ENCODE measurements at places on chromosomes 11 and 22.

DNA sequence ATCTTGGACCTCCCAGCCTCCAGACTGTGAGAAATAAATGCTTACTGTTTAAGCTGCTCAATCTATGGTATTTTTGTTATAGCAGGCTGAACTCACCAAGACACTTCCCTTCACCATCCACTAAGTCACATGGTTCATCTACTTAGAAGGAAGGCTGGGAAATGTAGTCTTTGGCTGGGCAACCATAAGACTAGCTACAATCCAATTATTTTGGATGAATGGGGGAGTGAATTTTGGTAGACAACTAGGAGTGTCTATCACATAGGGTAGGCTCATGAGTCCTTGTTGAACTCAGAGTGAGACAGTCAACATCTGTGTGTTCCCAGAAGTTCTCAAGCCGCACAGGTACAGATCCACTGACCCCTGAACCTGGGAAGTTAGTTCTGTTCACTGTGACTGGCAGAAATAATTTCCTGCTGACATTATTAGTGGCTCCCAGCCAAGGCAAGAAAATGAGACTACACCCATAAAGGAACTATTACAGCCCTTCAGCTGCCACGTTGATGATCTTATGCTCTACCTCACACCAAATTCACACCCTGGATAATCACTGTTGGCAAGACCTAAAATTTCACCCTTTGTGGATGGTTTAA, 3.1 kb upstream of the SLC35C1 start:
- peak; percentile 1 for DNase-seq

GRCh38 chr11:32905028-32905667, 12.5 kb downstream of the QSER1 start:
- DNase-seq, result peak; percentile 9

DNA sequence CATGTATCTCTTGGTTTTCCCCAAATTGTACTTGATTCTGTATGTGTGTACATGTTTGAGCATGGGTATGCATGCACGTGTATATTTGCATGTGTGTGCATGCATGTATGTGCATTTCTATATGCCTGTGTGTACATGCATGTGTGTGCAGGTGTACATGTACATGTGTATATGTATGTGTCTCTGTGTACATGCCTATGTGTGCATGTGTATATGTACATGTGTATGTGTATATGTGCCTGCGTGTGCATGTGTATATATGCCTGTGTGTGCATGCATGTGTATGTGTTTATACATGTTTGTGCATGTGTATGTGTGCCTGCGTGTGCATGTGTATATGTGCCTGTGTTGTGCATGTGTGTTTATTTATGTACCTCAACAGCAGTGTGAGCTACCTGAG, 5.3 kb upstream of the NCF4 start:
- no peak for DNase-seq

DNA sequence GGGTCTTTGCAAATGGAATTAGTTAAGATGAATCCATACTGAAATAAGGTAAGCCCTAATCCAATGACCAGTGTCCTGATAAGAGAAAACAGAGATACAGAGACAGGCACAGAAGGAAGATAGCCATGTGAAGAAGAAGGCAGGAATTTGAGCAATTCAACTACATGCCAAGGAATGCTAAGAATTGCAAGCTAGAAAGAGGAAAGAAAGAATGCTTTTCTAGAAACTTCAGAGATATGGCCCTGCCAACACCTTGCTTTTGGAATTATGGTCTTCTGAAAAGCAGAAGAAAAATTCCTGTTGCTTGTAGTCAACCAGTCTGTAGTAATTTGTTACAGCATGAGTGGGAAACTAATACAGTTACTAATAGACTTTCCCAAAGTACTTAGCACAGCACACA, 111.3 kb downstream of the SLC17A6 start:
- peak; percentile 12 for DNase-seq

DNA sequence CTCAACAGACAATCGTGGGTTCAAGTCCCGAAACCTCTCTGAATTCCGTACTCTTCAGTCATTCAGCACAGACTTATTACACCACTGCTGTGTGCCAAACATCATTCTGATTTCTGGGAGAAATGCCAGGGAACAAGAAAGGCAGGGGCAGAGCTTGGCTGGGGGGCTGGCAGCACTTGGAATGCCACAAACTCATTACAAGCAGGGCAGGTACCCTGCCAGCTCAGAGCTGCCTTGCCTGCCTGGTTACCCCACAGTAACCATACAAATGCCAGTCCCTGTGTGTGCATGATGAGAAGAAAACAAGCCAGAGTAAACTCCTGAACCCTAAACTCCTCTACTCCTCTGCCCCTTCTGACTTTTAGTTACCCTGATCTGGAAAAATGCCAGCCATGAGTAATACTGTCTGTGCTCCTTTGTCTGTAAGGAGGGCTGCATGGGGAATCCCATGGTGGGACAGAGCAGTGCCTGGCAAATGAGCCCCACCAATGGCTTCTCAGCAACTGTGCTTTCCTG, 6.9 kb upstream of the RAD9A start:
- DNase-seq, result no peak

GRCh38 chr11:47924184-47924691, 56.1 kb upstream of the PTPRJ start:
- DNase-seq, result peak; percentile 36

- DNase-seq, result no peak
These were observed 22.4 kb upstream of the API5 start for GRCh38 chr11:43289368-43289767.

GRCh38 chr11:16962146-16962545, 52.1 kb downstream of the PLEKHA7 start:
- no peak for DNase-seq

DNA sequence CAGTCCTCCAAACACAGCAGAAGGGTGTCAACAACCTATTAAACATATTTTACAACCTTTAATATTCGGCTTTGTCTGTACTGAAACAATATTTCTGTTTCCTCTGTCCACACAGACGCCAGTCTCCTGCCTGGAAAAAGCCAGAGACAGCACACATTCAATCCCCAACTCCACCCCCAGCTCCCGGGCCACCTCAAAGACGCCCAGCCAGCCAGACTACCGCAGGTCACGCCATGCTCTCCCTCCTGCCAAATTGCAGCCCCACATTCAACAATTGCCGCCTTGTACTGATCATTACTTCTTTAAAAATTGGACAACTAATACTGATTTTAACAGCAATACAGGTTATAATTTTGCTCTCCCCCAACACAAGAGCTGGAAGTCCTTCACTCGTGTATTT, 1.2 kb downstream of the SERGEF start:
- DNase-seq, result no peak

- peak; percentile 38 for DNase-seq
These were observed 13.0 kb upstream of the CXCR5 start for GRCh38 chr11:118870396-118871343.

GRCh38 chr11:81979448-81979847, 754.2 kb downstream of the FAM181B start:
- DNase-seq, result no peak

- no peak for DNase-seq
These were observed 251.8 kb downstream of the KIRREL3 start for GRCh38 chr11:126748793-126749192.

- DNase-seq, result no peak
These were observed 38.4 kb downstream of the RPL27A start for GRCh38 chr11:8720868-8721608.

DNA sequence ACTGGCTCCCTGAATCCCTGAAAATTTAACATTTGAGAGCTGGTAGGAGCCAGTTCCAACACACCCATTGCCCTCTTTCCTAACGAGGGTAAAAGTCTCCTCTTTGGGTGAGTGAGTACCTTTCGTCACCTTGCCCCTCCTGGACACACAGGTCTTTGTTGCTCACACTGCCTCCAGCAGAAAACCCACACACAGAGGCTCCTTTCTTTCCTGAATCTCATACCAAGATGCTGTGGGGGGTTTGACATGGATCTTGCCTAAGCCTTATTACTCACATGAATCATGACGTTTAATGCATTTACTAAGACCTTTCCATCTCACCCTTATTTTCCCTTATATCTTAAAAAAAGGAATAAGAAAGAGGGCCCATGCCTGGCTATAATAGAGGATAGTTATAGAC, 53.0 kb downstream of the PARVA start:
- DNase-seq, result no peak

- DNase-seq, result peak; percentile 68
These were observed 28.8 kb downstream of the KIAA0930 start for GRCh38 chr22:45211848-45212247.

DNA sequence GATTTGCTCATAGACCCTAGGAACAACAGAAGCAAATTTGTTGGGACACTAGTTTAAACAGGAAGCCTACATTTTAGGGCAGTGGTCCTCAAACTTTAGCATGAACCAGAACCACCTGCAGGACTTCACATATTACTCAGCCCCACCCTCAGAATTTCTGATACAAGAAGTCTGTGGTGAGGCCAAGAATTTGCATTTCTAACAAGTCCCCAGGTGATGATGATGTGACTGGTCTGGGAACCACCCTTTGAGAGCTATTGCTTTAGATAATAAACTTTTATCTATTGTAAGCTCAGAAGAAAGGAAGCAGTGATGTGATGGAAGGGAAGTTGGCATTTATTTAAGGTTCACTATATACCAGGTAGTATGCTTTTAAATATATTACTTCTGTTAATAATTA, 194.0 kb downstream of the FAM181B start:
- no peak for DNase-seq

- DNase-seq, result peak; percentile 87
These were observed at the start of gene CLCF1 for GRCh38 chr11:67372993-67373647. Gene CLCF1, minus strand, starts transcription at chr11:67373598. Its CDS starts 59 bp downstream, at chr11:67373539.

- DNase-seq, result no peak
These were observed 229.1 kb downstream of the LARGE1 start for GRCh38 chr22:33691057-33691630.

DNA sequence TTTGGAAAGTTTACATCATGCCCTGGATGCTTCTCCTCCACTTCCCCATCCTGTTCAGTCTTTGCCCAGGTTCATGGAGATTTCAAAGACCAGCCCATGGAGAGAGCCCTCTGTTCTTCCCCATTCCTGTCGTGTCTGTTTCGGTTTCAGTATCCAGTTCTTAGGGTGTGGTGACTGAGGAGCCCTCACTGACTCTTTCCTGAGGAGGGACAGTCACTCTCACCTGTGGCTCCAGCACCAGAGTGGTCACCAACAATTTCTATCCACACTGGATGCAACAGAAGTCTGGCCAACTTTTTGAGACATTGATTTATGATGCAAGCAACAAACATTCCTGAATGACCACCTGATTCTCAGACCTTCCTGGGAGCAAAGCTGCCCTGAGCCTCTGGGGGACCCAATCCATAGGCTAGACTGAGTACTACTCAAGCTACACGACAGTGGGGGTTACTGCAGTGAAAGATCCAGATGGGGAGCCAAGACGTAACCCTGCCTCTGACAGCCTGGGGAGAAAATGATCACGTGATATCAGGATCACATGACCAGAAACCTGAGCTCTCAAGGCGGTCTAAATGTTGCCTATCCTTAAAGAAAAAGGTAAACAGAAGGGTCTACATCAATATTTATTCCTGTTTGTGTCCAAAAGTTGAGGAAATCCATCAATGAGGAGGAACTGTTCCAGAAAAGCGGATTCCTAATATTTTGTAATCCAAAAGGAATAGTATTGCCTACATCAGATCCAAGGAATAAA, 76.2 kb upstream of the VPREB1 start:
- DNase-seq, result no peak

GRCh38 chr22:27440304-27440865, 361.2 kb downstream of the MN1 start:
- DNase-seq, result no peak

GRCh38 chr11:115499241-115499799, 4.9 kb downstream of the CADM1 start:
- DNase-seq, result no peak

GRCh38 chr11:65579291-65579690, 3.4 kb downstream of the EHBP1L1 start:
- DNase-seq, result no peak

DNA sequence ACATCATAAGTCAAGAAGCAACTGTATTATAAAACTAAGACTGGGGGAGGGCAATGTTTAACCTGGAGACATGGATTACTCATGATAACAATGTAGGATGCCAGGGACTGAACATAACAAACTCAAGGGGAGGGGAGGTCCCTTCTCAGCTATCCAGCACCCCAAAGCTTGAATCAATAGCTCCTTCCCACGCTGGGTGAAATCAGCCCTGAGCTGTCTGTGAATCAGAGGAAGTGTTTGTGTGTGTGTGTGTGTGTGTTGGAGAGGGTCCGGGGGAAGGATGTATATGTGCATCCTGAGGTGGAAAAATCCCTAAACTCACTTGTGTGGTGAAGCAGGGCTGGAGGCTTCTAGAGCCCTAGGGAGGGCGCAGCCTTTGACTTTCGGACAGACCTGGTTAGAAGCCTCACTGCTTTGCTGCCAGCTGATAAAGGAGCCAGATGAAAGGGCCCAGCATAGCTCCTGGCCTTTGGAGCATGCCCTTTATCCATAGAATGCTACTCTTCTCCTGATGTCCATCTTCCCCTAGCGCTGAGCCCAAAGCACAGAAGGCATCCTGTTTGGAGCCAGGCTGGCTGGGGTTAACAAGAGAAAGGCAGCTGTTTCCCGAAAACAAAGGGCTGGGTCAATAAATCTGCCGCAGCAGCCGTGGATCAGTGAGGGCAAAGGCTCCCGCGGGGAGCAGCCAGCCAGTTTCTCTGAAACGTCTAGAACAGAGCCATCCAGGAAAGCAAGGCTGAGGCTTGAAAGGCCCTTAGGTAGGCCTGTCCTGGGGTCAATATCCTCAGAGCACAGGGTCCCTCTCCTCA, 35.8 kb downstream of the TNKS1BP1 start:
- DNase-seq, result peak; percentile 55

Measured in GM03348 (cell line).